AG04449 (cell line): ENCODE measurements at places on chromosomes 3 and 15.

DNA sequence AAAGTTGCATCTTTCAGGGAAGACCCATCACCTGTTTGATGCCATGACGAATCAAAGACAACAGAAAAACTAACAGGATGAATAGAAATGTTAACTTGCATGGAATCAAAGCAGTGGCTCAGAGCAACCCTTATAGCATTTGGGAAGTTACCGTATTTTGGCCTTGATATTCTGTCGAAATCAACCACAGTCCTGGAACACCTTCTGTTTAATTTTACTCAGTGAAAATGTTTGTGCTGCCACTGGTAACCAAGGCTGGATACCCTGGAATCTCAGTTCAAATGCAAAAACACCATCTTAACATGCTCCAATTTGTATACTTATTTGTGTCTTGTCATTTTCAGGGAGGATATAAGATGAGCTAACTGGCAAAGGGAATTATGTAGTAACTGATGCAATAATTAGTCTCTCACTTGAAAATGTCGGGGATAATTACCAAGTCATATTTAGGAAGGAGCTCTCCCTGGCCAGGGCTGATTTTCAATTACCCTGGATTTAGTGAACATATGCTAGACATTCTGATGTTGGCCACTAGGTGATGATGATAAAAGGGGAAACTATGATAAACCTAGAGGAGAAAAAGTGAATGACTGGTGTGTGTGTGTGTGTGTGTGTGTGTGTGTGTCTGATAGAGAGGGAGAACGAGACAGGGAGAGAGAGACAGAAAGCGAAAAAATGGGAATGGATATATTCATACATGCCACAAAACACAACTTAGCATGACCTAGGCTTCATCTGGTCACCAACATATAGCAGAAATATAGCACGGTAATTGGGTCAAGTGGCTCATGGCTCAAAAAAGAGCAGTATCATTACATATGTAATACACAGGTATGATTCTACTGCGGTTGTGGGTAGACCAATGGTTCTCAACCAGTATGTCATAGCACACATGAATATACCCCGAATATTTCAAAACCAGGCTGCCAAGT lies 19.0 kb upstream of the PRICKLE2 start:
- DNase-seq = no peak

GRCh38 chr3:195221015-195221853 lies 49.7 kb downstream of the XXYLT1 start:
- no peak for DNase-seq

GRCh38 chr15:63763476-63764123 lies 70.1 kb downstream of the HERC1 start:
- no peak for DNase-seq

DNA sequence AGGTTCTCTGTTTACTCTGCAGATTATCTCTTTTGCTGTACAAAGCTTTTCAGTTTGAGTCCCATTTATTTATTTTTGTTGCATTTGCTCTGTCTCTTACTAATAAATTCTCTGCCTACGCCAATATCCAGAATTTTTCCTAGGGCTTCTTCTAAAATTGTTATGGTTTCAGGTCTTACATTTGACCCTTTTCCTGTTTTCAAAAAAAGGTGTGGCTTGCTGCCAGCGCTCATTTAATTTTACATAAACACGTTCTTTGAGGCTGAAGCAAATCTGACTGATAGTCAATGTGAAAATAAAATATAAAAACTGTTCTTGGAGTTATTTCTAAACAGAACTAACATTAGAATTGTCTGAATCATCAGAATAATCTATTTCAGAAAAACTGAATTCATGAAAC lies 32.1 kb downstream of the DCBLD2 start:
- no peak for DNase-seq

DNA sequence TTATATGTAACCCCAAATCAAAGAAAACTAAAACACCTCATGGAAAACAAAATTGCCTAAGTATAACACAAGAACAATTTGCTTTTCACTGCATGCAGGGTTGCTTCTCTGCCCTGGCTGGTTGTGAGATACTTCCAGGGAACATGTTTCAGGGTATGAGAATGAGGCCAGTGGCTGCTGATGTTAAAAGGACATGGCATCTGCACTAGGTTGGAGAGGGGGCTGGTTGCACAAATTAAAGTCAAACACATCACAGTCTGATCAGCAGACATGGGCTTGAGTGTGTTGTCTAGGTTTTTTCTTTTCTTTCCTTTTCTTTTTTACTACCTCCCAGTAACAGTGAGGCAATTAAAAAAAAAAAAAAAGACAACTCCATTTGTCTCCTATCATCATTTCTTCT lies 374.9 kb downstream of the MCTP2 start:
- no peak for DNase-seq

DNA sequence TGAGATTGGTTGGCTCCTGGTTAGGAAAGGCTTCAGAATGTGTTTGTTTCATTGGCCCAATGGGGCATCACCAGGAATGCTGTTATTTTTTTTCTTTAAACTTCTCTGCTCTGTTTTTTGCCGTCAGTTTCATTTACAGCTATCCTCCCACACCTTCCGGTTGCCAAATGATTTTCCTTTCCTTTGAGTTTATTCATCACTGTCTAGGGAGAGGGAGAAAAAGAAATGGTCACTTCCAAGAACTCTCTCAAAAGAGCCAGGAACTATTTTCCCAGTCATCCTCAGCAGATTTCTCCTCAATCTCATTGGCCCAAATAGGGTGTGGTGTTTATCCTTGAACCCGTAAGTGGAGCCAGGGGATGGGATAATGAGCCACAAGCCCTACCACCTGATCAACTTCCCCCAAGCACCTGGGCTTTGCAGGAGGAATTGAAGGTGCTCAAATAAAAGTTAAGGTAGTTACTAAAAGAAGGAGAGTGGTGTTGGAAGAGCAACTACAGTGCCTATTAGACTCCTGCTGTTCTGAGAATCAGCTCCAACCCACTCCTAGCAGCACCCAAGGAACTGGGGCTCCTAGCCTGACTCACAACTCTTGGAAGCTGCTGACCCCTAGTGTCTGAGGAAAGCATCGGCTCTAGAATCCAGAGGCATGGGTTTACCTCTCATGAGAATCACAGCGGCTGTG lies 183.8 kb upstream of the IL12A start:
- no peak for DNase-seq

DNA sequence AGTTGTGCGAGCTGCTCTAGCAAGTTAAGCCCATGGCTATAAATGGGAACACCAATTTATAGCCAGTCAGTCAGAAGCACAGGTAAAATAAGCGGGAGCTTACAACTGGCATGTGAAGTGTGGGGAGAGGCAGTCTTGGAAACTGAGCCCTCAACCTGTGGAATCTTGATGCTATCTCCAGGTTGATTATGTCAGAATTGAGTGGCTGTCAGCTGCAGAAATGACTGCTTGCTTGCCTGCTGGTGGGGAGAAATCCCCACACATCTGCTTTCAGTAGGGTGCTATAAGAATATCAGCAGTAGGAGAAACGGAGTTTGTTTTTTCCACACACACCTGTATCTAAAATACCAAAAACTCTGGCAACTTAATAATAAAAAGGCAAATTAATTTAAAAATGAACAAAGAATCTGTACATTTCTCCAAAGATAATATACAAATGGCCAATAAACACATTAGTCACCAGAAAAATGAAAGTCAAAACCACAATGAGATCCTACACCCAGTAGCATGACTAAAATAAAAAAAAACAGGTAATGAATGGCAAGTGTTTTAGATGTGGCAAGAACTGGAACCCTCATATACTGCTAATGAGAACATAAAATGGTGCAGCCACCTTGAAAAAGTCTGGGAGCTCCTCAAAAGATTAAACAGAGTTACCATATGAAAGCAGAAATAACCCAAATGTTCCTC lies 26.0 kb upstream of the MAP4 start:
- DNase-seq = no peak

DNA sequence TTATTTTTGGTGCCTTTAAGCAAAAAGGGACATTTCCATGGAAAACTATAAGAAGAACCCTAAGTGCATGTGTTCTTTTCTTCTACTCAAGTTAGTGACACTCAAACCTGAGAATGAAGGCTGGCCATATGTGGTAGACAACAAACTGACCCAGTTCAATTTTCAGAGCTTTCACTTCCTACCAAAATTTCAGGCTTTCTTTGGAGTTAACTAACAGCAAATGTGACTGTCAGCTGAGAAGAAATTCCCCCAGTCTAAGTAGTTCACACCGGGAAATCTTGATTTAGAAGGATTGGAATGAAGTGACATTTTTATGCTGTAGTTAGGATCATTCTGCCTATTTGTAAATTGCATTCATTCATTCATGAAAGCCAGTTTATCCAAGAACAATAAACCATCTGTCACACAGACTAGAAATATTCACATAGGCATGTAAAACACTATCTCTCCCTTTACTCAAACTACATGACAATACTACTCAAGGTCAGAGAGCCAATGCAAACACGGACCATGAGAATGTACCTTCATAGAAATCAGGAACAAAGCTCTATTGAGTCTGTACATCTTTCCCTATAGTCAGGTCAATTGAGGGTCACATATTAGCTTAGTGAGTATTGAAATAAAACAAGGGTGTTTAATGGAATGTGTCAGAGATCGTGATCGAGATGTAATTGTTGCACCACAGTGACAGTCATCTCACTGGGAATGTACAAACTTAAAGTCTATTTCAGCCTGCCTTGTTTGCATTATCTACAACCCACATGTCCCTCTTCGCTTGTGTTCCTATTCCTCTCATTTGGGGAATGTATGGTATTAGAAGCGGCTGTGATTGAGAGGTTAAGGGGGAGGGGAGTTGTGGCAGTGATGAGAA lies 113.8 kb upstream of the TGFBR2 start:
- DNase-seq = no peak

DNA sequence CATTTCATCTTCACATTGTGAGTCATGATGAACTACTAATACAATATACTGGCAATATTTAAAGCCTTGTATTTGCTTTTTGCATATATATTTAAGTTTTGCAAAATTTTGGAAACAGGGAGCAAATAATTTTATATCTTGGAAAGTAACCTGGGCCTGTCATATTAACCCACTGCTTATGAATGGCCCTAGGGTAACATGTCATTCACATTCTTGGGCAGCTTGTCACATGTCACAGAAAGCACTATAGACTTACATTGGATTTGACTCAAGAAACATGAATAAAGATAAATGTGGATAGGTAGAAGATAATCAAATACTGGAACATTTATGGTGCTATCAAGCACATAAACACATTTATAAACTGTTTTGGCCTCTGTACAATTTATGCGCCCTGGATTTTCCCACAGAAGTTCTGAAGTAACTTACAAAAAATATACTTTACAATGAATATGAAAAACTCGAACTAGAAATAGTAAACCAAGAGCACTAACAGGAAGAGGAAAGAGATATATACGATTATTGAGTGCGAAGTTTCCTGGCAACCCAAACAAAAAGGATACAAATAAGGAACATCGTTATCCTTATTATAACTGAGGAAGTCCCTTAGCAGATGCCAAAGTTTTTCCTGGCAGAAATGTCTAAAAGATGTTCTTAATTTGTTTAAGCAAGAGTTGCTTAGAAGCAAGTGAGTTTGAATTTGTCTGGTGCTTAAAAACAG lies 257.2 kb downstream of the RBMS3 start:
- no peak for DNase-seq

DNA sequence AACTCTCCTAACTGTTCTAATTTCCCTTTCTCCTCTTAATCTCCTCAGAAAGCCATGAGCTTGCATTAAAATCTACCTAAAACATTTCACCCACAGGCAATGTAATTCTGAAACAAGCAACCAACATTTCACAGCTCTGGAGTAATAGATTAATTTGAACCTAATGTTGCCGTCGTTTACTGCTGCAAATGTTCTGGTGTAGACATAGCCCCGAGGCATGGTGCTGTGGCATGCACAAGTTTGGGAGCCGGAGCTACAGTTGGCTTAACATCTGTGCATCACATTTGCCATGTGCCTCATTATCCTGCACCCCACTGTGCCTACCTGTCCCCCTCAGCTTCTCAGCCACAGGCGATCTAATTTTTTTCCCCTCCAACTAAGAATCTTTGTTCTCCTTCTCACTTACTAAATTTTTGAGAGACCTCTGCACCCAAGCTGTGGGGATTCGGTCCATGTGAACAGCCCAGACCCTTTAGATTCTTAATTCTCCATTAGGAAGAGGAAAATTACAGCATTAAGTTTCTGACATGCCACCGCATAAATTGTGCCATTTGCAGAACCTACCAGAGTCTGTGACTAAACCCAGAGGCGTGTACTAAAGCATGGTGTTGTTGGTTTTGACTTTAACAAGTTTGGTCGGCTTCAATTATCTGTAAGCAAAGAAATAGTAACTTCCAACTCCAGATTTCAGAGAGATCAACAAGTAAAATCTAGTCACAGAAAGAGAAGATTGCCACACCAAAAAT lies 419.2 kb downstream of the MECOM start:
- no peak for DNase-seq

- DNase-seq = no peak
Measured at GRCh38 chr3:196629228-196629627, 10.3 kb upstream of the NRROS start.

GRCh38 chr3:13519006-13519791 lies 29.7 kb upstream of the FBLN2 start:
- no peak for DNase-seq

GRCh38 chr3:43399034-43399433 lies 112.7 kb downstream of the SNRK start:
- DNase-seq = no peak

DNA sequence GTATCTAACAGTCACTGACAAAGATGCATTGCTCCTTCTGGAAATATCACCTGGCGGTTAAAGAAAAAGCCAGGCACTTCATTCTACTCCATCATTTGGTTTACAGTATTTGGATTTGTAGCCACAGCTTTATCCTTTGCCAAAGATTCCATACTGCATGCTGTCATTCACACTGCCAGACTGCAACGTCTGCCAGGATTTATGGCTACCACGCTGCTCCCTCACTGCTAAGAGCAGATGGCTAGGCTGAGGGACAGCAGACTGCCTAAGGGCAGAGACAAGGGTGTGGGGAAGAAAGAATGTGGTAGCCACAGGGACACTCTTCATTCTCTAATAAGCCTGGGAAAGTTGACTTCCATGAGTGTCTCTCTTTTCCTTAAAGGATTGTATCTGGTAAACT lies 1047.0 kb downstream of the TUSC7 start:
- no peak for DNase-seq

DNA sequence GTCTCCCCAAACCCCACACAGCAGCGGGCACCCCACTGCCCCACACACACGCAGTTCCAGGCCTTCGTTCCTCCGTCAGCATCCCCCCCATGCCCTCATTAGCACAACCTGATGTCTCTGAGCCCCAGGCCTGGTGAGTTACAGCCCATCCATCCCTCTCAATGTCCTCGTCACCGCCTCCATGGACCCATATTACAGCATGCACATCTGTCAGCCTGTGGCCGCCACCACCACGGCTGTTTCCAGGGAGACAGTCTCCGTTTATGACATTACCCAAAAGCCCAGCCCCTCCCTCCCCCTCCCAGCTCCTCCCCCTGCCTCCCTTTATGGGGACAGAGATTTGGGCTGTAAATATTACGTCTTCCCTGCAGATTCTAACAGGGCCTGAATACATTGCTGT lies 143.1 kb upstream of the LINGO1 start:
- no peak for DNase-seq
